Brain microvascular endothelial cell (primary cell): ENCODE measurements at places on chromosomes 16 and 17.
A peak's percentile ranks its signal among the peaks of the same experiment; 100 is the strongest.

DNA sequence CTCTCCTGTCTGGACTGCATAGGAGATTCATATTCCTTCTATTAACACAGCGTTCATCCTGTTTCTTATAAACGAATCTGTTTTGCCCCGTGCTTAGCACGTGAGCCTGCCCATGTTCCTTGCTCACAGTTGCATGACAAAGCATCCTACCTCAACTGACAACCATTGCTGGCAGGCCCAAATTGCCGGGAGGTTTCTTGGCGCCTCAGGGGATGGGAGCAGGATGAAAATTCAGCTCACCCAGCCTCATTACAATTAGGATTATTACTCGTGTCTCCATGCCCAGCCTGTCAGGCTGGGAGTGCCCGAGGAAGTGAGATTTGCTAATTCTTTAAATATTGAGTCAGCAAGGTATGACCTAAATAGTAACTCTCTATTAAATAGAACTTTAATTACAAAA, 36.7 kb upstream of the HELZ start:
- no peak for DNase-seq

DNA sequence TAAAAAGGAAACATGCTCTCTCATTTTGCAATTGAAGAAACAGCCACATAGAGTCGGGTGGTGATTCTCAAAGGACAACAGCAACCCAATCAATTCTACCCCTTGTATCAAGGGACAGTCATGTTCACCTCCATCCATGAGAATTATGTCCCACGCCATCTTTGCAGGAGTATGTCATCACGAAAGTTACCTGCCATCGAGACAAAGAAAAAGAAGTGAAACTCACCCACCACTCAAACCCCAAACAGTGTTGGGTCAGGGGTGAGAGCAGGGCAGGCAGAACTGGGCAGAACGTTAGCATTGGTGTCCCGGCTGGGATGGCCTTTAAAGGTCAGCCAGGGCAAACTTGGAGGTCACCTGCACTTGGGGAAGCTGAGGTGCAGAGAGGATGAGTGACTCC, 24.2 kb upstream of the HNF1B start:
- no peak for DNase-seq

GRCh38 chr16:85300406-85300968, 188.2 kb upstream of the CIBAR2 start:
- DNase-seq, result no peak

- DNase-seq, result no peak
These were observed 3.8 kb downstream of the LITAFD start for GRCh38 chr16:8885674-8886592.

DNA sequence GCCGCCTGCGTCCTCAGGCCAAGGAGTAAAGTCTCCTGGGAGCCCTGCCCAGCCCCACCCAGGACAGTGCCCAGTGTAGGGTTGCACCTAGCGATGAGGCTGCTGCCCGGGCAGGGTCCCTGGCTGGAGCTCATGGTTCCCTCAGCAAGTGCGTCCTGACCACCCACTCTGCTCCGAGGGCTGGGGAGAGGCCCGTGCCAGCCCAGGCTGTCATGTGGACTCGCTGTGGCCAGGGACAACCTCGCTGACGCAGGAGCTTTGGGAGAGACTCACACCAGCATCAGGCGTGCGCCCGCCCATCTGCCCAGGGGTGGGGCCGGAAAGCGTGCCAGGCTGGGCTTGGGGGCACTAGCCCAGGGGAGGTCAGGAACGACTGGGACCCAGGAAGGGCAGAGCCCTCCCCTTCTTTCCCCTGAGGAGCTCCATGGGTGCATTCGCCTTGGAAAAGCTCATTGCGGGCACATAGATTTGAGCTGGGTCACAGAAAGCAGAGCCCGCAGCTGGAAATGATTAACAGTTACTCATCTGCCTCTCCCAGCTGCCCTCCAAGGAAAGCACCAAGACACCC, 19.7 kb downstream of the DPEP1 start:
- peak; percentile 45 for DNase-seq

- DNase-seq, result no peak
These were observed 82.2 kb downstream of the HELZ start for GRCh38 chr17:67162771-67163170.

- no peak for DNase-seq
These were observed 9.4 kb downstream of the ELAC2 start for GRCh38 chr17:13008461-13008860.

DNA sequence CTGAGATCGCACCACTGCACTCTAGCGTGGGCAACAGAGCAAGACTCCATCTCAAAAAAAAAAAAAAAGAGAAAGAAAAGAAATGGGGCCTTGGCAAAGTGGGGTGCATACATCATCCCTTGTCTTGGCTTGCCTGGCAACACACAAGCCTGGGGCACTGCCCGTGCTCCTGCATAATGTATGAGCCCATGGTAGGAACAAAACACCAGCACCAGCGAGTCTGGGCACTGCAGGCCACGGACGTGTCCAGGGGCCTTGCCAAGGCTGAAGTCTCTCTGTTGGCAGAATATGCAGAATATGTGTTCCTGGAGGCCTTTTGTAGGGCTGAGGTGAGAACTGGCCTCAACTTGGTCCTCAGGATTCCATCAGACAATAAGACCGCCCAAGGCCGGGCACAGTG, 15.7 kb upstream of the ALDOA start:
- no peak for DNase-seq

DNA sequence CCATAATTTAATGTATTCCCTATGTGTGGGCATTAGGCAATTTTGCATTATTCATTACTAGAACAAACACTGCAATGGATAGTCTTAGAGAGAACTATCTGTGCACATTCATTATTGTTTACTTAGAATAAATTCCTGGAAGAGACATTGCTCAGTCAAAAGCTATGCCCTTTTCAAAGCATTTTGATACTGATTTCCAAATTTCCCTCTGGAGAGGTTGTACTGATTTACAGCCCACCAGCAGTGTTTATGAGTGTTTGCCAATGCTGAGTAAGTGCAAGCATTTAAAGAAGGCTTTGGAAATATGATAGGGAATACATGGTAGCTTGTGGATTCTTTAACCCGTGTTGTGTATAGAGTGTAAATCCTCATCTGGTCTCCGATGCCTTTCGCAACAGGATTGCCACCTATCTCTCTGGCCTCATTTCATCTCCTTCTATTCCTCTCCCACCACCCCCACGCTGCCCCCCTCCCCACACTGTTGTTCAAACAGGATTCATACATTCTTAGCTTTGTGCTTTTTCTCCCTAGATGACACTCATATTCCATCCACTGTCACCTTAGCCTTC, 33.4 kb upstream of the MMD start:
- DNase-seq, result peak; percentile 45

DNA sequence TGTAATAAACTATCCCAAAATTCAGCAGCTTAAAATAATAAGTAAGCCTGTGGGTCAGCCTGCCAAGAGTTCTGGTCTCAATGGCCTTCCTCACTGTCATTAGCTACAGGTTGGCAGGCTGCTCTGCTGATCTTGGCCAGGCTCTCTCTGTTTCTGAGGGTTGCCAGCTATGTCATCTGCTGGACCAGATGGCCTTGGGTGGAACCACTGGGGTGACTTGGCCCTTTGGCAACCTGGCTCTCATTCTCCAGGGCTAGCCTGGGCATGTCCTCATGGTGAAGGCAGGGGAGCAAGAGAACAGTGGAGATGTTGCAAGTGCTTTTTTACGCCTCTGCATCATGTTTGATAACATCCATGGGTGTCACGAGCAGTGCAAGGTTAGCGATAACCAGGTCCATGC, 13.9 kb downstream of the ITGAM start:
- DNase-seq, result no peak

- no peak for DNase-seq
These were observed 775 bp downstream of the PRPSAP2 start for GRCh38 chr17:18858567-18859245.

- peak; percentile 48 for DNase-seq
These were observed 1.0 kb upstream of the AIPL1 start for GRCh38 chr17:6435968-6436367.

DNA sequence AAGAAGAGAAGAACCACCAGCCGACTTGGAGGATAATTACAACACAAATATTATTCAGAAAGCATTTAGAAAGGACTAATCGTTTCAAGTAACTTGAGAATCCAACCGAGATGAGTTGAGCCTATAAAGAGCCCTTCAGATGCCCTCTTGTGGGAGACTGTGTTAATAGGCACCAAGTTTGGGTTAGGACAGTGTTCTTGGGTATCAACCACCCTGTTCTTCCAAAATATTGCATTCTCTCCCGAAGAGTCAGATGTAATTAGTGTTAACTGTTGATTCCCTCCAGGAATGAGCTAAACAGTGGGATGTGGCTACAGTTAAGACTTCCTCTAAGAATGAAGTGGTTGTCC, 87.8 kb upstream of the NOL11 start:
- DNase-seq, result peak; percentile 43

DNA sequence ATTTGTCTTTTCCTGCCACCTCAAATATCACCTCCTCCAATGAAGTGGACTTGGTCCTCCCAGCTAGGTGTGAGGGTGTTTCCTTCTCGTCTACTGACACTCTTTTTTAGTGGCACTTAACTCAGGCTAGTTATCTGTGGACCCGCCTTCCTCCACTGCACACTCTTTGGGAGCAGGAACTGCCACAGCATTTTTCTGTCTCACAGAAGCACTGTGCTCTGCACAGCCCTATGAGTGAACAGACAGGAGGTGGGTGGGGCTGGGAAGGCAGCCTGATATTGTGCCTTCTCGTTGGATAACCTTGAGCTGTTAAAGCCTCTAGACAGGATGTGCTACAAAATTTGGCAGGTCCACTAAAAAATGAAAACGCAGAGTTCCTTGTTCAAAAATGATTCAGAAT, 31.9 kb upstream of the HOXB13 start:
- DNase-seq, result no peak

- DNase-seq, result peak; percentile 2
These were observed 126.6 kb downstream of the TMEM132E start for GRCh38 chr17:34706029-34706428.

DNA sequence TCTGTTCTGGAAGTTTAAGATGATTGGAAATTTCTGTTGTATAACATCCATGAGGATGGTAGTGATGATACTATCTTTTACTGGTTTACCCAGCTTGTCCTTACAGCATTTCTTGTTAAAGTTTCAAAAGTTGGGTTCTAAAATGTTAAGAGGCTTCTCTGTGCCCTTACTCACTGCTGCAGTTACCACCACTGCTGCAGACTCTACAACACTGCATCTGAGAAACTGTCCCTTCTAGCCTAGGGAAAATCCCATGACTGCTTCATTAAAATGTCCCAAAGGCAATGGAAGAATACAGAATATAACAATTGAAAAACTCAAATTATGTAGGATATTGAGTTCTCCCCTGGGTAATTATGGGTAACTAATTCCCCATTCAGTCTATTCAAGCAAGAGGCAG, 3.8 kb upstream of the NSRP1 start:
- DNase-seq, result no peak

- no peak for DNase-seq
These were observed 15.5 kb upstream of the SPNS2 start for GRCh38 chr17:4483012-4483840.

GRCh38 chr17:27514595-27515413, 58.6 kb downstream of the KSR1 start:
- DNase-seq, result no peak

DNA sequence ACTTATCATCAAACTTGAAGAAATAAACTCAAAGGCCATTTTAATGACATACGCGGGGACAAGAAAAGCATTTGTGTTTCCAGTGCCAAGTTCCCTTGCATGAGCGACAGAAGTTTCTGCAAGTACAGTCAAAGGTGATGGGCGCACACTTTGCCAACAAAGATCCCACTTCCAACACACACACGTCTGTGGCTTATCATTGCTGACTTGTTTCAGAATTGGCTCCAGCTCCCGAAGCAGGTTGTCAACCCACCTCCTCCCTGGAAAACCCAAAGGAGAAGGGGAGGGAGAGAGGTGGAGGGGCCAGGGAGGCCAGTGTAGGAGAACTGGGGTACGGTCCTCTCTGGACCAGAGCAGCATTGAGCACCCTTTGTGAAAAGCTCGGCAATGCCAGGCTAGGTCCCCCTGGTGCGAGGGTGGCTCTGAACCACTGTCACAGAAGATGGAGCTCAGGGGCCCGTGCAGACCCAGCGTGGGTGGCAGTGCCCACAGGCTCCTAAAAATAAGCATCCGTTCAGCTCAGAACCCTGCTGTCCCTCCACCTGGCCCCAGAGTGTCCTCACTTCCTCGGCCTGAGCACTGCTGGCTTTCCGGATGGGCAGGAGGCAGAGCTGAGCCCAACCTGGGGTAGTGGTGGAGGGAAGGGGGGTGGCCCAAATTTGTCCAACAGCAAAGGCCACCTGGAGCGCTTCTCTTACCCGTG, 33.2 kb downstream of the RBFOX3 start:
- no peak for DNase-seq

GRCh38 chr17:42975265-42975664, 4.6 kb downstream of the PTGES3L start:
- no peak for DNase-seq

GRCh38 chr16:81266680-81267095, 28.2 kb downstream of the BCO1 start:
- no peak for DNase-seq

DNA sequence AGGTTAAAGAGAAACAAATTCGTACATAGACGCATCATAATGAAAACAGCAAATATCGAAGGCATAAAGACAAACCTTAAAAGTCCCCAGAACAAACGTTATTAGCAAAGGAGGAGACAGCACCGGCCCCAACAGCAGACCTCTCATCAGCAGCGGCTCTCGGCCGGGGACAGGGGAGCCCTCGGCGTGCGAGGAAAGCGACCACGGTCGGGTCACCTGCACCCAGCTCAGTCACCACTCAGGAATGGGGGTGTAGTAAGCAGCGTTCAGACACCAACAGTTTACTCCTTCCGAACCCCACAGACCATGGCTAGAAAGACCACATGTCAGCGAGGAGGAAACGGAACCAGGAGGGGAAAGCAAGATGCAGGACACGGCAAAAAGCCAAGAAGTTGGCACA, 109.3 kb upstream of the CHMP6 start:
- DNase-seq, result no peak

DNA sequence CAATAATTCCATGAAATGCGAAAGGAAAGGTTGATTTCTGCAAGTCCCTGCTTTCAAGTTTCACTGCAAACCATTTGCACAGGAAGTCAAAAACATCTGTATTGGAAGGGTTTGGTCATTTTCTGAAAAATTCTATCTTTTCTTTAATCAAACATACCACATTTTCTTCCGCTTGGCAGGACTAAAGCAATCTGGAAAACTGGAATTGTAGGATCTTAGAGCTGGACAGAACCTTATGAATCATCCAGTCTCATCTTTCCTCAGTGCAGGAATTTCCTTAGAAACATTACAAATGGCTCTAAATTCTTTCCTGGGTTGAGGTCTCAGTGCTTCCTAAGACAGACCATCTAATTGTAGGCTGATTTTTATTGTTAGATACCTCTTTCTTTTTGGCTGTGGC, 111.5 kb upstream of the ELAC2 start:
- no peak for DNase-seq

DNA sequence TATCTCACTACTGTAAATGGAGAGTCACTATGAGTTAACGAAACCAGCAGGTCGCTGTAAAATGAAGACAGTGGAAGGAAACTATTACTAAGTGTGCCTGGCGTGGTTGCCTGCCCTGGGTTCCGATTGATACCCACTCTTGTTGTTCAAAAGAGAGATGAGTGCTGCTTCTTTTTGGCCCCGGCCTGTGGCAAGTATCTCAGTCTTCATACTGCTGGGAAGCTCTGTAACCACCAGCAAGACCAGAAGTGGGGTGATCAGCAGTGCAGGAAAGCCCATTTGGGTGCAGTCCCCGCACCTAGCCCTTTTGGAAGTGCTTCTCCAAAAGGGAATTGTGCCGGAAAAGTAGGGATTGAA, 104.5 kb downstream of the SNX29 start:
- no peak for DNase-seq

- no peak for DNase-seq
These were observed 228.6 kb upstream of the SDK2 start for GRCh38 chr17:73872816-73873215.

GRCh38 chr16:82059161-82059982, 24.3 kb downstream of the HSD17B2 start:
- no peak for DNase-seq
